Activated T-helper 2 cell treated with anti-CD3 and anti-CD28 coated beads, Interferon-gamma antibody, Interleukin-2, Interleukin-4, amounts not matched to agents 10 μg/mL and 5 μg/mL and 100 μg/mL, durations not matched to agents 14 hours and 24 hours and 36 hours (primary cell): ENCODE measurements at places on chromosomes 5 and 9.

- DNase-seq, result no peak
These were observed 45.5 kb downstream of the TNFSF8 start for GRCh38 chr9:114884787-114885452.

- no peak for DNase-seq
These were observed 24.1 kb downstream of the AHRR start for GRCh38 chr5:345404-346195.

GRCh38 chr5:43101491-43101890, 19.2 kb upstream of the ZNF131 start:
- no peak for DNase-seq

GRCh38 chr9:32589083-32589723, 16.2 kb upstream of the NDUFB6 start:
- no peak for DNase-seq

DNA sequence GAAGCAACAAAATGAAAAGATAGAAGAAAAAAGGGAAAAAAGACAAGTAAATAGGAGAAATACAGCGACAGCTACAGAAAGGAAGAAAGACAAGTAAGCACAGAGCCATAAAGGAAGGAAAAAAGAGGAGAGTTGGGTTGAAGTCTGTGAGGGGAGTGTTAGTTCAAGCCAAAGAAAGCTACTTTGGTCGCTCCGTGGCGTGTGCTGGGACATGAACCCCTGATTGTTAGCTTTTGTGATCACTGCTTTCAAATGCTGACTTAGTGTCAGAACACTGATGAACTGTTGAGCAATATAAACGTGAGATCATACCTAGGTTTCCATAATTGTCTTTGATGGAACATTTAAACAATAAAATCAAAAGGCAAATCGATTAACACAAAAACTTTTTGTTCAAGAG, 370.1 kb downstream of the TMEM161B start:
- no peak for DNase-seq

DNA sequence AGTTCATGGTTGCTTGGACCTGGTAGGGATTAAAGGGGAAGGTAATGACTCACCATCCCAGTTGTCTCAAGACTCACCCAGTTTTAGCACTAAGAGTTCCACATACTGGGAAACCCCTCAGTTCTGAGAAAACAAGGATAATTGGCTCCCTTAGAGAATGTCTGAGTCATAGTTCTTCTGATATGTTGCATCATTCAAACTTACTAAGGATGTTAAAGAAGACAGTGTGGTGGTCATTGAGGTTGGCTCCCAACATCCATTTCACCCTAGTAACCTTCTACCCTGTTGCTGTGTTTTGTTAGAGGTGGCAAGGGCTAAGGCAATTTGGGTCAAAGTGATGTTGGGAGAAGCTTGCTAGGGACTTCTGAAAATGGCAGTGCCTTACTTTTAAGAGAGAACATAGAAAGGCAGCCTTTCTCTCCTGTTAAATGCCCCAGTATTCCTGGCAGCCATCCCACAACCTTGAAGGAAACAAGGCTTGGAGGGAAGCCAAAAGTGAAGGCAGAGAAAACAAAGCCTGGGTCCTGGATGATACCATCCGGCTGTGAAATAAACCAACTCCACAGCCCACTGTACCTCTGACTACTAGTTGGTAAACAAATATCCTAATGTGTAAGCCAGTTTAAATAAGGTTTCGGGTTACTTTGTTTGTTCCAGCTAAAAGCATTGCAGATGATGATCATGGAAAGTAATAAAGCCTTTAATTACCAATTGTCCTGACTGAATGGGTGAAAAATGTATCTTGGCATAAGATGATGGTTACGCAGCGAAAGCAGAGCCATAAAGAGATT, 80.4 kb upstream of the ADAMTSL1 start:
- no peak for DNase-seq
